ENCODE measurements at places on chromosomes 3 and 15.

GRCh38 chr3:126903521-126903920, 79.4 kb upstream of the PLXNA1 start:
- peak; percentile 46 for DNase-seq

DNA sequence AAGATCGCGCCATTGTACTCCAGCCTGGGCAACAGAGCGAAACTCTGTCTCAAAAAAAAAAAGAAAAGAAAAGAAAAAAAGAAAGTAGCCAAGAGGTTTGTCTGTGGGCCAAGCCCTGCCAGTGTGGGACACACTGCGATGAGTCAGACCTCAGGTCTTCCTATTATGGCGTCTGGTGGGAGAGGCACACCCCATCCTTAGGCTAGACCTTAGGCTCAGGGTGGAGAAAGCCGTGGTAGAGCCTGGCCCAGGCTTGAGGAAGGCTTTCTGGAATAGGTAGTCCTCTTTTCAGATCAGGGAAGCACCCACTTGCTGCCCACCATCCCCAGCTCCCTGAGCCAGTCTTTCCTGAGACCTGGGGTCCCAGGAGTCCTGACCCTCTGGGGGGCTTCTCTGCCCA, 6.0 kb downstream of the HEMK1 start:
- DNase-seq: no peak

DNA sequence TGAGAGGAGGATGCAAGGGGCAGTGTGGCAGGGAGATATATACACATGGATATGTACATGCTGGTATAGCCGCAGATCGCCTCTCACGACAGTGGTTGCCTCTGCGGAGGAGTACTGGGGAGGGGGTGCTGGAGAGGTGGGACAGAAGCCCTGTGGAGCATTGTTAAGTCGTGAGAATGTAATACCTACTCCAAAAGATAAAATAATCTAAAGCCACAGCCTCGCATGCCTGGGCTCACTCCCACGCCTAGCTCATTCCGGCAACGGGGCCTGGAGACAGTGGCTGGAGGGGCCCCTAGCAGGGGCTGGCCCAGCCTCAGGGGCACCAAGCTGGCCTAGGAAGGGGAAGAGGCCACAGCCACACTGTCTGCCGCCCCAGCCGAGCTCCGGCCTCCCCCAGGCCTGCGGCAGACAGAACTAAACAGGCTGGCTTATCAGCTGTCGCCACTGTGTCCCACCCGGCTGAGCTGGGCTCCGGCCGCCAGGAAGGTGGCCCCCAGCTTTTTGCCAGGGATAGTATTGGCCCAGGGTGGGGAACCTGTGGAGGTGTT, 65.1 kb upstream of the LCTL start:
- DNase-seq: no peak

DNA sequence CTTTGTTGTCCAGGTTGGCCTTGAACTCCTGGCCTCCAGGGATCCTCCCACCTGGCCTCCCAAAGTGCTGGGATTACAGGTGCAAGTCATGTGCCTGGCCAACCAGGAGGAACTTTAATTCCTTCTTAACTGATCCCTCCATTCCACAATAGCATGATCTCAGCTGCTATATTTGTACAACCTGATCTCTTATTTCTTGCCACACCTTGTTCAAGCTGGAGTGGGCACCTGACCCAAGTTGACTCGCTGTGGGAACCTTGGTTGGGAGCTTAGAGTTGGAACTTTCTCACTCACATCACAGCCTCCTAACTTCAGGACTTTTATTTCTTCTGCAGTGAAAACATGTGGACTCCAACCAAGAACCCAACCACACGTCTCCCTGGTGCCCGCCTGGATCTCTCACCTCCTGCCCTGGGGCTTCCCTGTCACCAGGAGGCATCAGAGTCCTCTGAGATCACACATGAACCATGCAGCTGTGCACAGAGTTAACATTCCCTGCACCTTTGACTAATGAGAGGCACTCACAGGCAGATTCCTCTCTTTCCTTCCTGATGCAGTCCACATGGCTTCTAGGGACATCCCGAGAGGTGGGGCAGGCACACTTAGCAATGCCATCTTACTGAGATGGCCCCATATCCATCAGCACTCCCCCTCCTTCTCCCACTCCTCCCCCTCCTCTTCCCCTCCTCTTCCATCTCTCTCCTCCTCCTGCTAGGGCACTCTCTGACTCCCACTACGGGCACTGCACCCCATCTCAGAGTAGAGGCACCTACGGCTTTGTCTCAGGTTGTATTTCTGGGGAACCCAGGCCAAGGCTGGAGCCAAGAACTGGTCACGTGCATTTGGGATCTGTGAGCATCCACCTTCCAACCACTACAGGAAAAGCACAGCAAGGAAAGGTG, 9.7 kb upstream of the CYFIP1 start:
- DNase-seq: no peak

GRCh38 chr3:181344331-181344730, 354.8 kb upstream of the DNAJC19 start:
- no peak for DNase-seq

DNA sequence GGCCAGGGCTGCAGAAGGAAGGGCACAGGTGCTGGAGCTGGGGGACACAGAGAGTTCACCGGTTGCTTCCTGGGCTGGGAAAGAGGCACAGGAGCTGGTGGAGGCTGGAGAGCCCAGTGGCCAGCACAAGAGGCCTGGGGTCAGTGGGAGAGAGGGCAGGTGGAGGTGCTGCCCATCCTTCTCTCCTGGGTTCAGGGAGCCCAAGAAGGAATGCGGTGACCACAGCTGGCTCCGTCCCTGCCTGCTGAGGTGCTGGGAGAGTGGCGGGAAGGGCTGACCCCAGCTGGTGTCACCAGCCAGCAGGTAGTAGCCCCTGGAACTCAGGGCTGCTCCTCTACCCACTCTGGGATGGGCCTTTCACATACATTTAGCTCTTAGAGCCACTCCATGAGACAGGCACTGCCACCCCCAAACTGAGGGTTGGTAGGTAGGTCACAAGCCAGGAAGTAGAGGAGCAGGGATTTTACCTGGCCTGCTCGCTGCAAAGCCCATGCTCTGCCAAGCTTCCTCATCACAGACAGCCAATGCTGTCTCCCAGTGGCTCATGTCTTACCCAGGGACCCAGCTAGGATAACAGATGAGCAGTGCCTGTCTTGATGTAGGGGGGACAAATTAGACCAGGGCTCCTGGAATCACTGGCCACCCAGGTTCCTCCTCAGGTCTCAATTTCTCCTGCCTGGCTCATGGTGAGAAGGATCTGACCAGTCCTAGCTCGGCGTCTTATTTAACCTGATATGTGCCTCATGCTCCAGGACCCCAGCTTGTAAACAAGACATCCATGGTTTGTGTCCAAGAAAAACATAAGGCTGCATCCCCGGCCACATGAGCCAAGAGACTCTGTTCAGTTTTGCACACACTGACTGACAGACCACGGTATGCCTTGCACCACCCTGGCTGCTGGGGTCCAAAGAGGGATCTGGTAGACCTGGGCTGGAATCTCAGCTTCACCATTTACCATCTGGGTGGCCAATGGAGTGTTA, 119.2 kb downstream of the CORO2B start:
- DNase-seq: no peak

All from LNCaP clone FGC (cell line).